ENCODE measurements at places on chromosomes 7 and 10.

GRCh38 chr7:148547951-148548350, 42.6 kb upstream of the C7orf33 start:
- DNase-seq = no peak

DNA sequence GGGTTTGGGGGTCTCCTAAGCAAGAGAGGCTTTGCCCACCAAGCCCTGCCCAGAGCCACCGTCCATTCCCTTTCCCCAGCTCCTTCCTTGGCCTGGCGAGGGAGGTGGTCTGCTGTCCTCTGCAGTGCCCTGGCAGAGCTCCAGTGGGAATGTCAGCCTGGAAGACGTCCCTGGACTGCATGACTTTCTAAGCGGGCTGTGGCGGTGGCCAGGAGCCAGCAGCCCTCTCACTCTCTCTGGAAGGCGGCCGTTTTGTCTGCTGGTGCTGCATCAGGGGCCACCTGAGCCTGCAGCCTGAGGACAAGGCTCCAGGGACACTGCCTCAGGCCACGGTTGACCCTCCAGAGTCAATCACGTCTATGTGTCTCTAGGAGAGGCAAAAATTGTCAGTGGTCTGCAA, 271.0 kb downstream of the SKAP2 start:
- no peak for DNase-seq

DNA sequence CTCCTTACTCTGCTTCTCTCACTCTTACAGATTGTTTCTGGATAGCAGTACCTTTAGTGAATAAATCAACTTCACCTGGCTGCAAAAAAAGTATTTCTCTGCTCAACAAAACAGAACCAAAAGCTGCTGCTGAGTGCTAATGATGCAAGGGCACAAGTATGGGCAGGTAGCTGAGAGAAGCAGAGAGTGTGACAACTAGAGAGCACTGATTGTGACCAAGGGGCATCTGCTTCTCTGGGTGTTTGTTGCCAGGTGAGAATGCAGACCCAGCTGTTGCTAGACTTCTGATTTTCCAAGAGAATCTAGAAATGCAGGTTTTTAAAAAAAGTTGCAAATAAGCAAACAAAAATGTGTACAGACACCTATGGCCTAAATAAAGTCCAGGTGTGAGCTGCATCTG, 25.3 kb upstream of the PPIF start:
- DNase-seq = no peak

DNA sequence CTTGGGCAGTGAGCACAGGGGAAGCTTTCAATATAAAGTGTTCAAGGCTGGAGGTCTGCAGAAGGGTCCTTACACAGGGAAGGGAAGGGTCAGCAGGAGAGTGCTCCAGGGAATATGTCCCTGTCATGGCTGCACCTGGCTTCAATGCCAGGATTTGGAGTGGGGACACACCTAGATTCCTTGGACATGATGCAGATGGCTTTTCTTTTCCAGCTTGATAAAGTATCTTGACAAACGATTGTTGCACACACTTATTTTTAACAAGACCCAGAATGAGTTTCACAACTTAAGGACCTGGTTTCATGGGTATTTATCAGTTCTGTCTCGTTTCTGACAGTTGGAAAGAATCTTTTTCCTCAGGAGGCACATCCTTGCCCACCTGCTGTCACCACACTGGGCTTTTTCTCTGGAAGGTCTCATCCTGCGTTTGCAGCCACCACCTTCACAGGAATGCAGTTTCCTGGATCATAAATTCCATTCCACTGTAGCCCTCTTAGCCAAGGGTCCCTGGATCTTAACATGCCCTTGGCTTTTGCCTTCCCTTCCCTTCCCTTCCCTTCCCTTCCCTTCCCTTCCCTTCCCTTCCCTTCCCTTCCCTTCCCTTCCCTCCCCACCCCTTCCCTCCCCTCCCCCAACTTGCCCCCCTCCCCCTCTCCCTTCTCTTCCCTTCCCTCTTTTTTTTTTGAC, 21.7 kb downstream of the SRRM3 start:
- DNase-seq = no peak

DNA sequence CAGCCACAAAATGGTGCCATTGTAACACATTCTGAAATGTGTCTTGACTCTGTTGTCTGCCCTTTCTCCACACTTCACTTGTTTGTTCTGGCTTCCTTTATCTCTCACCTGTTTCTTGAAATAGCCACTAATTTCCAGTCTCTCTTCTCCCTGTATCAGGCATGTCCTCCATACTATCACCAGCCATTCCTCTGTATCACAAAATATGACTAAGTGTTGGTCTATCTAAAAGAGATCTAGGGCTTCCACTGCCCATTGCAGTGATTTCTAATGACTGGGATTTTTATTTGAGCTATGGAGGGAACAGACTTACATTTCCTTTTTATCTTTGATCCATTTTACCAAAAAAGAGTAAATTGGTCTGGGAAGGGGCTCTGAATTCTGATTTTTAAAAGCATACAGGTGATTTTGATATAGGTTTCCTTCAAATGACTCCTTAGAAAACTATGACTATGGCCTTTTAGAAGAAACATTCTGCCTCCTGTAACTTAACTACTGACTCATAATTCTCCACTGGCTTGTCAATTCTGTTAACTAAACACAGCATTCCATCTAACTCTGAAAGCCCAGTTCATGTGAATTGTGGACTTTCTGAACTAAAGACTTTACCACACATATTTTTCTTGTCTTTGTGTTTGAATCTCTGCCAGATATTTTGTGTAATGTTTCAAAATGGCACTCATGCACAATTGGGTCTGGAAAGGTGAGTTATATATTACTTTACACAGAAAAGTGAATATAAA, 1121.4 kb downstream of the XPNPEP1 start:
- DNase-seq = peak; percentile 54

- no peak for DNase-seq
These were observed 33.3 kb upstream of the PON1 start for GRCh38 chr7:95357623-95358022.

DNA sequence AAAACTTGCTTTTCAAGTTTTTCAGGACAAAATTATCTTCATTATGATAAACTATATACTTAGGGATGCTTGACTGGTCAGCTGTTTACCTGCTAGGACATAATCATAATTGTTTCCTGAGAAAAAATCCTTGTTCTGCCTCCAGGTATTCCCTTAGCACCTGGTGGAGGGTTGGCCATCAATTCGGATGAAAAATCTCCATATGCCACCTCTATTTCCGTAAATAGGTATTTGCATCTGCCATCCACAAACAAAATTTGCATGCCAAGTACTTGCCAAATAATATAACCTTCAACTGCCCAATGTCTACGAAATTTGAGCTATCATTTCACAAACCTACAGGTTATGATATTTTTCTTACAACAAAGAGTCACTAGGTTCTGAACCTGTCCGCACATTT, 126.2 kb downstream of the RNF133 start:
- DNase-seq = no peak

DNA sequence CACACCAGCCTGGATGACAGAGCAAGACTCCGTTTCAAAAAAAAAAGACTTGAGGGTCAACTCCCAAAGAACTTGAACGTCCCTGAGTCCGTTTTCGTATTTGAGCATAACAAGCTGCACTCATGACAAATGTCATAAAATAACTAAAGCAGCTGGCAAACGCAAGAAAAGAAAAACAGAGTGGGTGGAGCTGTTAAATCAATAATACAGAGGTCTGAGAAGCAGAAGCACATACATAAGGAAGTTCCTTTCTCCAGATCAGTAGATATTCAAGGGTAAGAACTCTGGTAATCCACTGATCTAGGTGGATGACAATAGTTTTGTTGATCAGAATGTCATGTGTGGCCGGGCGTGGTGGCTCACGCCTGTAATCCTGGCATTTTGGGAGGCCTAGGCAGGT, 150.1 kb downstream of the FAM107B start:
- DNase-seq = no peak

DNA sequence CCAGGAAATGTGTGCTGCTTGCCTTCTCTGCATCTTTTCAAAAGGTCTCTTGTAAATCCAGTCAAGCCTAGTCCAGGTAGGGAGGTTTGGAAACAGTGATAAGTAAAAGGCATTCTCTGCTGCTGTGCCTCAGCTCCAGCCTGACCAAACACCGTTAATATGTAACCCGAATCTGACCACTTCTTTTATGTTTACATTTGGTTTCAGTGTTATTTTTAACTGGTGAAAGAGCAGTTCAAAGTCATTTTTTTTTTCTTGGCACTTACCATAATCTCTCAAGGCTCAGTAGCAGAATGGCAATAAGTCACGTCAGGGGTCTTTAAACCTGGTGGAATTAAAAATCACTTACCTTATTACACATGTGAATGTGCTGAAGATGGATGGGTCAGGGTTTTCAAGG, 216.8 kb downstream of the PTEN start:
- no peak for DNase-seq

- DNase-seq = no peak
These were observed 691.6 kb upstream of the CELF2 start for GRCh38 chr10:10326116-10326515.

GRCh38 chr10:132835848-132836233, 49.9 kb upstream of the NKX6-2 start:
- DNase-seq = no peak

GRCh38 chr7:137538361-137538762, 194.8 kb upstream of the PTN start:
- peak; percentile 63 for DNase-seq

DNA sequence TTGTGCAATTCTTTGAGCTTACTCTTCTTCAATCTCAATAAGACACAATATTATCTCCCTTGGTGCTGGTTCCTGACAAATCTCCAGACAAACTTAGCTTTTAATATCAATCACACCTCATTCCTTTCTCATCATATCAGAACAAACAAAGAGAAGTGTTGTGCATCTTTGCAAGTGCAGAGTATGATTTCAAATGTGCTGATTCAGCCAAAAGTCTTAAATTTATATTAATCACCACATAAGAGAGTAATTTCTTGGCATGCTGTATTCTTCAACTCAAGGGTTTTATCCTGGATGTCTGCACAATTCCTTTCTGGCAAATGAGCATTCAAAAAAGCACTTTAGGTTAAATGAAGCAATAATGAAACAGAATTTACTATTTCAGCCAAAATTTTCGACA, 877.8 kb downstream of the ANKRD7 start:
- no peak for DNase-seq

- no peak for DNase-seq
These were observed 337.1 kb downstream of the RNLS start for GRCh38 chr10:88245974-88246511.

GRCh38 chr10:48902096-48902495, 37.5 kb downstream of the LRRC18 start:
- no peak for DNase-seq

- no peak for DNase-seq
These were observed 52.6 kb downstream of the TMEM209 start for GRCh38 chr7:130152493-130153210.

GRCh38 chr7:129670656-129671055, 59.1 kb downstream of the NRF1 start:
- DNase-seq = peak; percentile 17

DNA sequence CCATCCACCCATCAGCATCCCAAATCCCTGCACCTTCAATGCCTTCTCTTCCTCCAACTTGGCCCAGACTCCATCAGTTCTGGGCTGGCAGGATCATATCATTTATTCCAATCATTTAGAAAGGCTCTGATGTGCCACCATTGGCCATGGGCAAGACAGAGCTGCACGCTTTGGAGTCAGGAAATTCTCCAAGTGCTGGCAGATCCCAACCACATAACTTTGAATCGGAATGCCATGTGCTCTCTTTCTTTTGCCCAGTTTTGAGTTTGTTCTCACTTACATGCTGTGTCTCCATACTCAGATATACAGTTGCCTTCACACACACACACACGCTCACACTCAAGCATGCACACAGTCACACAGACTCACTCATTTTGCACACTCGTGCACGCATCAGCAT, 85.7 kb upstream of the GHITM start:
- DNase-seq = no peak

GRCh38 chr7:118075936-118076335, 108.0 kb upstream of the LSM8 start:
- no peak for DNase-seq

- DNase-seq = no peak
These were observed 61.0 kb upstream of the SFMBT2 start for GRCh38 chr10:7471720-7472367.

- no peak for DNase-seq
These were observed 23.0 kb downstream of the EDRF1 start for GRCh38 chr10:125742465-125742864.

DNA sequence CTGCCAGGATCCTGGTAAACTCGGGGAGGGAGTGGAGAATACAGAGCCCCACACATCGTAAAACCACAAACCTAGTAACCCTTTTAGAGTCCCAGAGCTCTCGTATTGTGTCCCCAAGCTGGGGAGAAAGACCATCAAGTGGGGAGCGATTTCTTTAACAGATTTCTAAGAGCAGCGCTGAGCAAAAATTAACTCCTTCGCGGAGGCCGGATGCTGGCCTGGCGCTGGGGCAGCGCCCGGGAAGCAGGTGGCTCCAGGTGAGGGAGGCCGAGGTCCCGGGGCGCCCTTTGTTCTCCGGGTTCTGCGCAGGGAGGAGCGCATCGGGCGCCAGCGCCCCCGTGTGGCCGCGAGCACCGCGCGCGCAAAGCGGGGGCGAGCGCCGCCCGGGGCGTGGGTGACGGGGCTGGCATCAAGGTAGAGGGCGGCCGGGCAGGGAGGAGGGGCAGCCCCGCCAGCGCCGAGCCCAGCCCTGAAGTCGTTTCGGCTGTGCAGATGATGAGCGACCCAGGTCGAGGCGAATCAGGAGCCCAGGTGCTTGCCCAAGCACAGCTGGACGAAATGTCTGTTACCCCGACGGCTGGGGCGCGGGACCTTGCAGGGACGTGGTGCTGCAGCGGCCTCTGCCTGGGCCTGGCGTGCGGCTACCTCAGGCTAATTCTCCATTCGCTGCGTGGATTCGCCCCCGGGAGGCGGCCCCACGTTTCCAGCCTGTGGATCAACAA, 10.4 kb upstream of the FGFR2 start:
- no peak for DNase-seq
